Activated naive CD4-positive, alpha-beta T cell treated with anti-CD3 and anti-CD28 coated beads for 36 hours (primary cell): ENCODE measurements at places on chromosomes 13 and 19.
A peak's percentile ranks its signal among the peaks of the same experiment; 100 is the strongest.

DNA sequence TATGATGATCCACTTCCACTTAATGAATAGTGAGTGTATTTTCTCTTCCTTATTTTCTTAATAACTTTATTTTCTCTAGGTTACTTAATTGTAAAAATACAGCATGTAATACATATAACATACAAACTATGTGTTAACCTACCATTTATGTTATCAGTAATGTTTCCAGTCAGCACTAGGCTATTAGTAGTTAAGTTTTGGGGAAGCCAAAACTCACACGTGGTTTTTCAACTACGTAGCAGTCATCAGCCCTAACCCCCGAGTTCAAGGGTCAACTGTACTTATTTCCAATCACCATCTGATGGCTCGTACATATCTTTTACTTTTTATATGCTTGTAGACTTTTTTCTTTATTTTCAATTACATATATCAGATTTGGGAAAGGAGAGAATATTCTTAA, 95.7 kb downstream of the TNFSF13B start:
- no peak for DNase-seq

- no peak for DNase-seq
Measured at GRCh38 chr13:91596842-91597241, 198.4 kb downstream of the GPC5 start.

GRCh38 chr13:26222520-26223046, 469 bp upstream of the RNF6 start:
- DNase-seq = no peak

DNA sequence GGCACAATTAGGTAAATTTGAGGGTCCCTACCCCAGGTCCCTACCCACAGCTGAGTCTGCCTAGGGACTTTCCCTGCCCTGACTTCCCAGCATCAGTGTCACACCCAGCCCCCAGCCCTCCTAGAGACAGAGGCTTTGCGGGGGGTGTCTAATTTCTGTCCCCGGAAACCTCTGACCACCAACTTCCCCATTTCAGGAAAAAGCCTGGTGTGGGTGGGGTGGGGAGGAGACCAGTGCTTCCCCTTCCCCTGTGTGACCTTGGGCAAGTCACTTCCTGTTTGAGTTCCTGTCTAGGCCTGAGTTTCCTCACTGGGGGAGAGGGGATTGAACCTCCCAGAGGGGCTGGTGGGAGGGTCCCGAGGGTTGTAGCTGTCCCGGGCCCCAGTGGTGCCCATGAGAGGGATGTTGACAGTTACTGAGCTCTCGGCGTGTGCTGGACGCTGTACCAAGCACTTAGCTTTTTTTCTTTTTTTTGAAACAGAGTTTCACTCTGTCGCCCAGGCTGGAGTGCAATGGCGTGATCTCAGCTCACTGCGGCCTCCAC, 7.9 kb downstream of the VASP start:
- peak; percentile 64 for DNase-seq

DNA sequence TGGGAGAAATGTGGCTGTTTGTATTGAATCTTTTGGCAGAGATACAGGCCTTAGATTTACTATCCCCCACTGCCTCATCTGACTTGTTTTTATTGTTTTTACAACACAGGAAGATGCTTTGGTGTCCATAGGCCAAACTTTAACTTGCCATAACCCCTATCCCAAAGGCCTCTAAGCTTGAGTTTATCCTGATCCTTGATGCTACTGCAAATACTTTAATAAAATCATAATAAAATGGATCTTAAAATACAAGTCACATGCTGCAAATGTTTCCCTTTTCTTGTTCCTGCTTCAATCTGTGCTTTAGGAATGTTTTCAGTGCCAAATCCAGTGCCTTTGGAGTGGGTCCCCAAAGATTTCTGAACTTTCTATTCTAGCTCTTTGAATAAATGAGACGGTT, 770.6 kb downstream of the DACH1 start:
- DNase-seq = no peak

DNA sequence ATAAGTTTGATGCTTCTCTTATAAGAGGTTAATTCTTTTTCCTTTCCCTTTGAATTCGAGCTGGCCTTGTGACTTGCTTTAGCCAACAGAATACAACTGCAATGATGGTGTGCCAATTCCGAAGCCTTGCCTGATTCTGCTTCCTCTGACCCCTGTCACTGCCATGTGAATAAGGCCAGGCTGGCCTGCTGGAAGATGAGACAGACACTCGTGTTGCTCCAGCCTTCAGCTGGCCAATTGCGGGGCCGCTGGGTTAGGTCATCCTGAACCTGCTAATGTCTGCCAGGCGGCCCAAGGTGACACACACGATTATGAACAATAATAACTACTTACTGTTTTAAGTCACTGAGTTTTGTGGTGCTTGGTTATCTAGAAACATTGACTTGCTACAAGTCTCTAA, 352.0 kb downstream of the MYO16 start:
- no peak for DNase-seq

- DNase-seq = no peak
Measured at GRCh38 chr13:69857183-69857821, 250.3 kb upstream of the ATXN8OS start.
